ENCODE measurements at places on chromosomes 3 and 15.

DNA sequence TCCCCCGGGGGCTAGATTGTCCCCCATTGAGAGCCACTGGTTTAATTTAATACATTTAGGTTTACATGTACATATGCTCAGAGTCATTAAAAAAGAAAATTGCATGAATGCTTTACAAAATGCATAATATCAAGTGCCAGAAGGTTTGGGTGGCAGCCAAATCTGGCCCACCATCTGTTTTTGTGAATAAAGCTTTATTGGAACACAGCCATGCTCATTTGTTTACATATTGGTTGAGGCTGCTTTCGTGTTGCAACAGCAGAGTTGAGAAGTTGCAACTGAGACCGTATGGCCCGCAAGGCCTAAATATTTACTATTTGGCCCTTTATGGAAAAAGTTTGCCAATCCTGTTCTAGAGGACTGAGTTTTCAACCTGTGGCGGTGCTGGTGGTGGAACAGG, 32.1 kb upstream of the RGMA start:
- no peak for DNase-seq

- DNase-seq = no peak
Observed at GRCh38 chr3:11734-12133, 184.8 kb upstream of the CHL1 start.

DNA sequence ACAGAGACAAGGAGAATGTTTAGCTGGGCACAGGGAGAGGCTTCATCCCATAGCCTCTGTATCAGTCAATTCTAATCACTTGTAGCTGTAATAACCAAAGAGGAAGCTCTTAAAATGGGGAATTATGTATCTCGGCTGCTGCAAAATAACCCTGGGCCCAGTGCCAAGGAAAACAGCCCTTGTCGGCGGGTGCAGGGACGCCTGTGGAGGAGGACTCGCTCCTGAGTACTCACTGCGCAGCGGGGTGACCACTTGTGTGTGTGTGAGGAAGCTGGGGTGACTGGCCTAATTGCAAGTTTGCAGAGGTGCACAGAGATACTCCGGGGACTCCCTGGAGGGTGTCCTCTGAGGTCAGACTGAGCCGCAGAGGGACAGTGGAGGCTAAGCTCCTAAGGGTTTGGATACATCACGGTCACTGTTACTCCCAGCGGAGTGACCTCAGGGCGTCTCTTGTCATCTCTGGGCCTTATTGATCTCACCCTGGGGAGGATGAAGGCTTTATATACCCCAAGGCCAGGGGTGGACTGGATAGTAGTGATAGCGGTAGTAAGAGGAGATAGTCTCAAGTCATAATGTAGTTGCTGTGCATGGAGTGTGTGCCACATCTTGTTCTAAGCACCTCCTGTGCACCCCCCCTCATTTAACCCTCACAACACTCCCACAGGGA, 37.2 kb downstream of the SLC6A6 start:
- DNase-seq = no peak

GRCh38 chr3:112773864-112774263, 72.8 kb downstream of the CD200R1L start:
- no peak for DNase-seq

- DNase-seq = no peak
Observed at GRCh38 chr3:171865191-171865865, 22.2 kb downstream of the TMEM212 start.

- no peak for DNase-seq
Observed at GRCh38 chr3:159635047-159635641, 353.5 kb upstream of the IL12A start.

DNA sequence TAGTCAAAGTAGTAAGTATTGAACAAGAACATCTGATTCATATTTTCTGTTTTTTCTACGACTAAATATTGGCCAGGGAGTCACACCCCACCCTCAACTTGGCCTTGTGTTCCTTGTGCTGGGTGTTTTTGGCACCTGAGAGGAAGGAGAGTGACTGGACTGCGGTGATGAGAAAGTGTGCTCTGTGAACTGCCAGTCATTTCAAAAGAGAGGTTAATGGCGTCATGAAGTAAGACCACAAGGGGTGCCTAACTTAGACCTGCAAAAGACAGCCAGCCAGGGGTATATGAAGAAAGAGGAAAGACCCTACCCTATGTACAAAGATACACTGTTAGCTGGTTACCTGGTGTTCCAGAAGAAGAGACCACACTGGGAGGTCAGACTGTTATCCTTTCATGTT, 58.4 kb upstream of the COL8A1 start:
- no peak for DNase-seq

GRCh38 chr3:112814266-112814665, 32.4 kb downstream of the CD200R1L start:
- DNase-seq = no peak

DNA sequence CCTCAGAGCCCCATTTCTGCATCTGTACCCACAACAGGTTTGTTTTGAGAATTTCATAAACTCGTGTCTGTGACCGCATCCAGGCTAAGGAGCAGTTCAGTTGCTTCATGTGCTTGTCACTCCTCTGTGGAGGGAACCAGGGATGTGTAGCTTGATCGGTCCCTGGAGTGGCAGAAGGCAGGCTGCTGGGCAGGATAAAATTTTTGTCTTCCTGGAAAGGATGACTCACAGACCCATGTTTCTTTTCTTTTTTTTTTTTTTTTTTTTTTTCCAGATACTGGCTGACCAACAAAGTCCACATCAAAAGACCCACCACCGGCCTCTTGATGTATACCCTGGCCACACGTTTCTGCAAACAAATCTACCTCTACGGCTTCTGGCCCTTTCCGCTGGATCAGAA, 70.1 kb downstream of the ST8SIA2 start:
- no peak for DNase-seq

- no peak for DNase-seq
Observed at GRCh38 chr15:81785679-81786078, 260.1 kb downstream of the MEX3B start.

GRCh38 chr15:77803487-77803886, 170.8 kb upstream of the LINGO1 start:
- no peak for DNase-seq

DNA sequence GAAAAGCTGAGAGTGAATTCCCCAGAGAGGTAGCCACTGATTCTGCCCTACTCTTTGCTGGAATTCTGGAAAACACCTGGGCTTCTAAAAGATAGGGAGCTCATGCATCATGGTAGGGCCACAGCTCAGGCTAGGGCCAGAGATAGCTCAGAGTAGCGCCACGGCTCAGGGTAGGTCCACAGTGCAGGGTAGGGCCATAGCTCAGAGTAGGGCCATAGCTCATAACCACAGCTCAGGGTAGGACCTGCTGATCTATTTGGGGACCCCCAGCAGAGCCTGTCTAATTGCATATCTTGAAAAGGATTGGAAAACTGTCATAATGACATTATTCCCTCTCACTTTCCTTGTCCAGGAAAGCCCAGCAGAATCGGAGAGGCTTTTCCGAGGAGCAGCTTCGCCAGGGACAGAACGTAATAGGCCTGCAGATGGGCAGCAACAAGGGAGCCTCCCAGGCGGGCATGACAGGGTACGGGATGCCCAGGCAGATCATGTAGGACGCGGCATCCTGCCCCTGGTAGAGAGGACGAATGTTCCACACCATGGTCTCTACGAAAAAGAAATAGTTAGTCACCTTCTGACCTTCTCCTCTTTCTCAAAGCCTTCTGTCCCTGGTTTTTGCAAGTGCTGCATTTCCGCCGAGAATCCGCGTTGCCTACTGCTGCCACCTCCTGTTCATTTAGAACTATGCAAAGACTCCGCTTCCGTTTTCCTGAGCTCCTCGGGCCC, 14.5 kb downstream of the TAGLN3 start:
- DNase-seq = peak; percentile 22

DNA sequence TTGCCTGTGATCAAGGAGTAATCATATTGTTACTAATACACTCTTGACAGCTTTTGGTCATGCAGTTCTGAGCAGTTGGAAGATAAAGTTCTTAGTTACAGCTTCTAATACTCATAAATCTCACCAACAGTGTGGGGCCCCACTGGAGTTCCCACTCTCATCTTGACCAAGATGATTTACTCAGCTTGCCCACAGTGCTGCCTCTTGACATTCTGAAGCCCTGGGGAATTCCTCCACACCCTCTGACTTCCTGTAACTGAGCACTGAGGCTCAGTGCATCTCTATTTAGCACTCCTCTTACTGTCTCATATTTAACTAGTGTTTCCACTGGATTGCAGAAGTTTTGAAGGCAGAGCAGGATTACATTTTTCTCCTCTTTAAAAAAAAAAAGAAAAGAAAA, 1.9 kb upstream of the ARL6IP5 start:
- no peak for DNase-seq

GRCh38 chr3:58573640-58574039, 3.6 kb downstream of the FAM107A start:
- no peak for DNase-seq

DNA sequence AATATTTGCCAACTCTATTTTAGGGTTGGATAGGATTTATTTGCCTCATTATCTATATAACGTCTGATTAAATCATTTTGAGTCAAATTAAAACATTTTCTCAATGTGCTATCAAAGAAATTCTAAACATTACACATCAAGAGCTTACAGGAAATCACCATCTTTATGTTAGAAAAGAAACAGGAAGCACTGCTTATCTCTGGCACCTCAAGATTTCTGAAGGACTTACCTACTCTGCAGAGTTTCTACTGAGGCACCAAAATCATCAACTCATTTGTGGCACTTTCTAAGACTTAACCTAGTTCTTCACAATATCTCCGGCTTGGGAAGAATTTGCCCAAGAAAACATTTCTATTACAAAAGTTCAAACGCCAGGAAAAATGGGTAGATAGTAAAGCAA, 181.3 kb upstream of the EOMES start:
- no peak for DNase-seq

DNA sequence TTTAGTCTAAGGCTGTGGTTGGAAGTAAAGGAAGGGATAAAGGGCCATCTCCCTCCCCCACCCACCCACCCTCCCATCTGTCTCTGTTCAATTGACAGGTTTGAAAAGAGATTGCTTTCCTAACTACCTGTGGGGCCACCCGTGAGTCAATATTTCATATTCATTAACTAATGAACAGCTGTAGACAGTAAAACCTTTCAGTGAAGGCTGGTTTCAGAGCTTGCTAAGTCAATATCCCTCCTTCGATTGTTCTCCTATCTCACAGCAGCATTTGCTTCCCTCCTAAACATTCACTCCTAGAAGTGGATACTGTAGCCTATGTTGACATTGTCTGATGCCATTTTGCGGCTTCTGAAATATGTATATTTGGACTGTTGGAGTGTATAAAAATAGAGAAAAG, 85.9 kb upstream of the SYNPR start:
- DNase-seq = no peak

- DNase-seq = no peak
Observed at GRCh38 chr3:177742273-177742672, 545.0 kb upstream of the TBL1XR1 start.

DNA sequence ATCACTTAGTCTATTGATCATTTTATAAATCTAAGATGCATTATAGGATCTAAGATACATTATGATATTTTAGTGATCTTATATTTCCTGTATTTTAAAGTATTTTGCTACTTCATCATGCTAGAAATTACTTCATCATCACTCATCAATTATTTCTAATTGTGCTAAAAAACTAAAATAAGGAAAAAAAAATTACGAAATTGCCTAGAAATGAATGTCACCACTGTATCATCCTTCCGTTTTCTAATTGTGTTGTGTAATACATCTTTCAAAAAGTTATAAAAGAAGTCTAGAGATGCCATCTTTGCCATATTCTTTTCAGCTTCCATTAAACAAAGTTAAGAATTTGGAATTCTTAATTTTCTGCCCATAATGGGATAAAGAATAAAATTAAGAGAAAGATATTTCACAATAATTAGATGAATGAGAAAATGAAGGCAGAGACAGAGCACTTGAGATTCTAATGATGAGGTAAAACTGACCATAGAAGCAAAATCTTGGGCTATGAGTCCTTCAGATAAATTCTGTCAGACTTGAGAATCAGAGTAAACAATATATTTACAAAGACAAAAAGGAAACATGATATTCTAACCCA, 48.8 kb downstream of the ALDH1A2 start:
- DNase-seq = no peak

DNA sequence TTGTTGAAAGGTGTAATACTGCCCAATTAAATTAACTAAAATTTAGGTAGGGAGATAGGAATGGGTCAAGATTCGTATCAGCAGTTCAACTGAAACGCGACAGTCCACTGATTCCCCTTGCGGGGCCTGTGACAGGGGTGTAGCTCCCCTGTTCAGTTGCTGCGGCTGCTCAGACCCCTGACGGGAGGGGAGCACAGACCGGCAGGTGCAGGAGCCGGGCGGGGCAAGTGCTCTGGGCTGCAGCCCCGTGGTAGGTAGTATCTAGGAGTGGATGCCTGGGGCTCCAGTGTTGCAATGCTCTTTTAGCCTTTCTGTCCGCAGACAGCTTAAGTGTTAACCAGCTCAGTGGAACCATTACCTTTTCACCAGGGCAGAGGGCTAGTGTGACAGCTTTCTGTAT, 164.9 kb downstream of the ROBO2 start:
- DNase-seq = no peak

- DNase-seq = no peak
Observed at GRCh38 chr3:40185029-40185695, 124.3 kb upstream of the EIF1B start.

GRCh38 chr3:87173776-87174175, 53.3 kb upstream of the CHMP2B start:
- DNase-seq = no peak

DNA sequence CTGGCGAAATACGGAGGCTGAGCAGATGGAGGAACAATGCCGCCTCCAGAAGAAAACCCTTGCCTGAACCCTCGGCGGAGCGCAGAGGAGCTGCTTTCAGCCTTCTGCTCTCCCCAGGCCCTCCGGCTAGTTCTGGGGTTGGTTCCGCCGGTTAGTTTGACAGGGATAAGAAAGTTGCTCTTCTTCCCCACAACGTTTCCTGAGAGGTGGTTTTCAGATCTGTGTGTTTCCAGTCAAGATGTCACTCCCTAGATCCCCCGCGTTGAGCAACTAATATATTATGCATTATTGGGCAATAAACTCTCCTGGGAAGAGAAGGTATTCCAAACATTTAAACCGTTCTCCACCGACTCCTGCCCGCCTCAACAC, 551 bp downstream of the NLGN1 start:
- no peak for DNase-seq

DNA sequence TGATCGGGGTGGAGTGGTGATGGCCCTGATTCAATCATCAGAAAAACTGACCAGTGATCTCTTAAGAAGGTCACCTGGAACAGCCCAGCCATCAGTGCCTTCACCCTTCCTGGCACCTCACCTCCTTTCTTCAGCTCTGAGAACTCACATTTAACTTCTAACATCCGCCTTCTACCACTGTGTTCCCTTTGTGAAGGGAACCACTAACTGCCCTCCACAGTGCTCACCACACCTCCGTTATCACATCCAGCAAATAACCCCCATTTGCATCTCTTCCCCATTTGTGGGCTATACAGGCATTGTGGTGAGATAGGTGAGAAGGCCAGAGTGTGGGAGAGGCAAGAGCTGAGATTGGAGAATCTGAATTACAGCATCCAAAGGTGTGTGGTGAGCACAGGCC, 107.4 kb downstream of the PLCL2 start:
- no peak for DNase-seq

Measured in breast epithelium (tissue), 4 donors.